ENCODE measurements at places on chromosomes 6 and 20.

- no peak for DNase-seq
Observed at GRCh38 chr20:30485331-30486102, 771.9 kb upstream of the DEFB115 start.

DNA sequence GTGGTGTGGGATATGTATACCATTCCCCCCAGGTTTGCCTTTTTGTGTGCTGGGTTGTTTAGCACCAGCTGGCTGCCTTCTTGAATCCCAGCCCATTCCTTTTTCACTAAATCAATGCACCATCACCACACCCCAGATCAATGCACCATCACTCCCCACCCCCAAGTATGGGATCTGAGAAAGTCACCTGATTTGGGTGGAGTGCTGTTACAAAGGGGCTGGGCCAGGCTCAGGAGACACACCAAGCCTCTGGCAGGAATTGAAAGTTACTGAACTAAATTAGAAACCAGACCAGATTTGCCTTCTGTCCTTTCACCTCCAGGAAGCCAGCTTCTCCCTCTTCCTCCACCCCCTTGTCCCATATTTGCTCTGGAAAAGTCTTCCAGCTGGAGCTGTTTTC, 19.6 kb upstream of the PKHD1 start:
- DNase-seq, result no peak

DNA sequence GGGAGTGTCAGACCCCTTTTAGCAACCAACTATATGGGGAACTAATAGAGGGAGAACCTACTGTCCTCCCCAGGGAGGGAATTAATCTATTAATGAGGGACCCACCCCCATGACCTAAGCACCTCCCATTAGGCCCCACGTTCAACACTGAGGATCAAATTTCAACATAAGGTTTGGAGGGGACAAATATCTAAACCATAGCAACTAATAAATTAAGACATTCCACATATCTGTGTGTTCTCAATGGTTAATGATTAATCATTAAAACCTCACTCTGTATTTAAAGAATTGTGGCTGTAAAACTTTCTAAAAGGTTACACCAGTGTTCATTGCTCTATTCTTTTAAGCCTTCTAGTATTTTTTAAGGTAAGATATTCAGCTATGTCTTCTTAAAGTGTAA, 500.4 kb upstream of the SULF2 start:
- DNase-seq, result no peak

GRCh38 chr20:16563066-16563806, 10.0 kb downstream of the KIF16B start:
- DNase-seq, result no peak

DNA sequence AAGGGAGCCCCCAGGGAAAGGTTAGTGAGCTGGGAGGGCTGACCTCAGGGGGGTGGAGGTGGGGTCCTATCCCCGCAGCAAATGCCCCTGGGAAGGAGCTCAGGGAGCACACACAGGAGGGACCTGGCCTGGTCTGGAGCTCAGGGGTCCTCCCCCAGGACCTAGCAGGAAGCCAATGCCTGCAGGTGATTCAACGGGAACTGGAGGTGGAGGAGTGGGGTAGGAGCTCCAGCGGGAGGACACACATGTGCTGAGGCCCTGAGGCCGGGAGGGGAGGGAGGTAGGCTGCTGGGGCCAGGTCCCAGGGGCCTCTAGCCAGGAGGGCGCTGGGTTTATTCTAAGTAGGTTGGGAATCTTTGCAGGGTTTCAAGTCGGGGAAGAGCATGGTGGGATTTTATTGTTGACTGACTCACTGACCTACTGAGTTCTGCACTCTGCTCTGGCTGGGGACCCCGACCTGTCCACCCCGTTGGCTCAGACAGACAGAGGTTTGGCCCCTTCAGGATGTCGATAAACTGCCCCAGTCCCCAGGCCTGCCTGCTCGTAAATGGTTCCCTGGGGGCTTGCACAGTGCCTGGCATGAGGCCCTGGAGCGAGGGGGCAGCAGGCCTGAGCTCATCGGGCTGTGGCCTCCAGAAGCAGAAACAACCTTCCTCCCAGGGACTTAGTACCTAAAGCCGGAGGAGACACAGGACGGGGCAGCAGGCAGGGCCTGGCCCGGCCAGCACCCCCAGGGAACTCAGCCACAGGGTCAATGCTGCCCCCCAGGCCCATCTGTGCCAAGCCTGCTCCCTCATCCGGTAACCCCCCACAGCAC, 62.3 kb downstream of the RIPOR3 start:
- no peak for DNase-seq

GRCh38 chr20:58652606-58653294, 1.7 kb downstream of the STX16 start:
- no peak for DNase-seq

- no peak for DNase-seq
Observed at GRCh38 chr20:34040300-34040995, 46.7 kb downstream of the RALY start.

GRCh38 chr6:75353644-75354043, 69.1 kb upstream of the TMEM30A start:
- DNase-seq, result no peak

DNA sequence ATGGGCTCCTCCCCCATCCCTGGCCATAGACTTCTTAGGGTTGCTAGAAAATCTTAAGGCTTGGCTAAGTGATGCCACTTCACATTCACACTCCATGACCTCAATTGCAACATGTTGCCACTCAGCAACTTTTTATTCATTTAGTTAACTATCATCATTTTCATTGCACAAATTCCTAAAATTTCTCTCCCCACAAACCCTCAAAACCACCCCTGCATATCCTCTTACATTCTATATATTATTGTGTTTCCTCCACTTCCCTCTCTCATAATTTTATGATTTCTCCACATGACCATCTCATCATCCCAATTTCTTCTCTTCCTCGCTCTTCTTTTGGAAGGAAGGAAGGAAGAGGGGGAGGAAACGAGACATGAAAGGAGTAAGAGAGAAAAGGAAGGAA, 436.0 kb downstream of the HACE1 start:
- no peak for DNase-seq

DNA sequence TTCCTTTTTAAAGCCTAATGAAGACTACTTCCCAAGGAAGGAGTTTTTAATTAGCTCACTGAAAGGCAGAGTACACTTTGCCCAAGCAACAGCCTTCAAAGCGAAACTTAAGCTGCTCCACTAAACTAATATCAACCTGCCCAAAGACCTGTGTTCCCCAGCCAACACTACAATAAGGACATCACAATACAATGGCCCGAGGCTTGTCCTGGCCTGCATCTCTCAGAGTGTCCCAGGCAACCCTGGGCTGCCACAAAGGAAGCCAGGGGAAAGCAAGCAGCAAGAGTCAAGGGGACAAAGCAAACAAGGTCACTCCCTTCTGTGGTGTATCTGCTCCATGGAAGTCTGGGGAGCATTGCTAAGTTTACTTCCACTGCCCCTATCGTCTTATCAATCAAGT, 52.3 kb downstream of the PIGU start:
- no peak for DNase-seq

DNA sequence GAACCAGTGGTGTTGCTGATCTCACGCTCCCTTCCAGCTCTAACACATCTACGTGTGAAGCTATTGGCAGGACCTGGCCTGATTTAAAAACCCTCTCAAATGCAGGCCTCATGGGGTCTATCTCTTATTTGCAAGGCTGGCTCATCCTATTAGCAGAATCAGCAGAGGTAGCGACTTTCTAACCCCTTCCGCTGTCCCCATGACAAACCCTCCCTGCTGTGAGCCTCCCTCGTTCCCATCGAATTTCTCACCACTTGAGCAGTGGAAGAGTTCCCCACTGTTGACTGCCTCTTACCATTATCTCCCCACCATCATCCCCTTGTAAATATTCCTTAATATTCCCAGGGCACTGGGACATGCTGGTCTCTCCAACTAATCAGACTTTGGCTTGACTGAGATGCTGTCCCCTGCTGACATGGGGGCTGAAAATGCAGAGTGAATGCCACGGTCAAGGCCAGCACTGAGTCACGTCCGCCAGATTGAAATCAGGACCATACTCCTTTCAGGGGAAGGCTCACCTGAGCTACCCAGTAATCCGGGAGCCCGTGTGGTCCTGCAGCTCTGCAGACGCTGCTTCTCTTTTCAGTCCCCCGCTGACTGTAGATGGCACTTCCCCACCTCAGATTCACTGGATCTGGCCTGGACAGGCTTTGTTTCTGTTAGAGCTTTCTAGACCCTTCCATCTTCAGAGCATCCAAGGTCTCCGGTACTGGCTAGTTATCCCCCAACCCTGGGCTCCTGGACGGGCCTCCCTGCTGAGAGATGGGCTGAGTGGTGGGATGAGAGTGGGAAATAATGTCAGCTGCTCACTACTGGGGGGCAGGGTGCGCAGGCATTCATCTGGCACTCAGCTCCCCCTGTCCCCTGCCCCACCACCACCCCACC, 23.1 kb downstream of the AAR2 start:
- no peak for DNase-seq

- no peak for DNase-seq
Observed at GRCh38 chr20:13294522-13294921, 73.4 kb downstream of the ISM1 start.

GRCh38 chr20:57411406-57412283, 20.4 kb downstream of the RBM38 start:
- no peak for DNase-seq

- DNase-seq, result no peak
Observed at GRCh38 chr6:16434885-16435284, 196.5 kb downstream of the GMPR start.

- DNase-seq, result no peak
Observed at GRCh38 chr6:160737934-160738333, 35.9 kb downstream of the PLG start.

- no peak for DNase-seq
Observed at GRCh38 chr6:157787080-157787479, 36.0 kb upstream of the SNX9 start.

DNA sequence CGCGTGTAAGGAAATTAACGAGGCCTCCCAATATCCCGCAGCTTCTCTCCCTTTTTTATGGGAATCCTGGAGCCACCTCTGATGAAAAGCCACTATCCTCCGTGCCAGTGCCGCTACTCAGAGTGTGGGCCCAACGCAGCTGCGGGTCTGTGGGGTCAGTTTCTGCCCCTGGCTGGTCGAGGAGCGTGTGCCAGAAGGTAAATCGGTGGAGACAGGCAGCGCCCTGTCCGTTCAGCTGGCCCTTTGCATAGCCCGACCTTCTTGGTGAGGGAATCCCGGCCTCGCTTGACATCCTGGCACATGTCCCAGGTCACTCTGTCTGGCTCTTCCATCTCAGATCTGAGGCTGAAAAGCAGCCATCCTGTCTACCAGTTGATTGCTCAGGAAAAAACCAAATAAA, 4.6 kb downstream of the THBS2 start:
- no peak for DNase-seq

DNA sequence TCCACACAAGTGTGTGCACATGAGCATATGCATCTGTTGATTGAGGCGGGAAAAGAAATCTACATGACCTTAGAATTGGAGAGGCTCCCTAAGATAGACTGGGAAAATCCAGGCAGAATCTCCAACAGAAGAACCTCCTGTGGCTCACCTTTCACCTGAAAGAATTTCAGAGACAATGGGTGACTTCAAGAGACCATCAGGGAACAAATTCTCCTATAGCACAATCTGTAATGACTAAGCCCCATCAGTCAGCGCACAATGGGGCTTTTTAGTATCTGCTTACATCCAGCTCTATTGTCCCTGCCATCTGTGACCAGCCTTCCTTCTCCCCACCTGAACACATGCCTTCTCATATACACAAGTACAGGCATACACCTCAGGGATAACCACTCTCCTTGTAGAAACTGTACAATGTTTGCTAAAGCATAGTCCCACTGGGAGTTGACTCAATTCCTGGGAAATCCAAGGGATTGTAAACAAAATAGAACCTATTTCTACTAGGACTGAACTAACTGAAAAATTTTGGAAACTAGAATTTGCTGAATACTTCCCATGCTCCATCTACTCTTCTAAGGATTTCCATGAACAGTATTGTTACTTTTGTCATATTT, 150.8 kb upstream of the STXBP5 start:
- no peak for DNase-seq

DNA sequence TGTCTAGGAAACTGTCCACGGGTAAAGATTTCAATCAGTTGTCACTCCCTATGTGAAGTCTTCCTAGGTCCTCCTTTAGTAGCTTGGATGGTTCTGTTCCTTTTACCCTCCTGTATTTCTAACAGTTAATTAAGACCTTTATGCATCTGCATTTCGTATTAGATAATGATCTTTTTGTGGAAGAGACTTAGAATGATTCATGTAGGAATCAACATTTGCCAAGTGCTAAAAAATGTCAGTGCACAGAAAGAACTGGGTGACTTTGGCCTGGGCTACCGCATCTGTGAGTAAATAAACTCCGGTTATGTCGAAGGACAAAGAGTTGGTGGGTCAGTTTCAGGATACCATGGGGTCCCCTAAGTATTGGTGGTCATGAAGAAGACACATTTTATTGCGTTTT, 918.0 kb downstream of the TFAP2A start:
- DNase-seq, result no peak

DNA sequence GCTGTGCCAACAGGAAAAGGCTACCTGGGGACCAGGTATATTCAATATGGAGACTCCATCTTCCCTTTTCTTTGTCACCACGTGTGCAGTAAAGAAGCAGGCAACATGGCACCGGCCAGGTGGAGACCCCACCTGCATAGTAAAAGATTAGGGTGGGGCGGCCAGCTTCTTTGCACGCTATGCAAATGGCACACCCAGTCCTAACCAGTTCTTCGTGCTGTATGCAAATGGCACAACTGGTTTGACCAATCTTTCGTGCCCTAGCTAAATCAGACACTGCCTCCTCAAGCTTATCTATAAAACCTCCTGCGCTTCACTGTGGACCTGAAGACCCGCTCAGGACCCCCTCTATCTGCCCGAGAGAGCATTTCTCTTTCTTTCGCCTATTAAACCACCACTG, 88.8 kb upstream of the EZR start:
- no peak for DNase-seq

DNA sequence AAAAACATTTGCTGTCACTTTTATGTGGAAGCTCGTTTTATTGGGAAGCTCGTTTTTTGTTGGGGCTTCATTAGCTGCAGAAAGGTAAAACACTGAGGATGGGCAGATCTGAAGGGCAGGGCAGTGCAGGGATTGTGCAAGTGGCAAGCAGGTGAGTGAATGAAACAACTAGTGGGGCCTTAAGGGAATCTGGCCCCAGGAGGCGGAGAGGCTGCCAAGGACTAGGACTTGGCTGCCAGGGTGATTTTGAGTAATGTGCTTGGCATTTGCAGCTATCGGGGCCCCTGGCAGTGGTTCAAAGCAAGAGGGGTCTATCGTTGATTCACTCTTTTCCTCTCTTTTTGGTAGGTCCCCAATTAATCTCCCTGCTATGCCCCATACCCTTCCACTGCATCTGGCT, 11.5 kb downstream of the IL22RA2 start:
- DNase-seq, result no peak

DNA sequence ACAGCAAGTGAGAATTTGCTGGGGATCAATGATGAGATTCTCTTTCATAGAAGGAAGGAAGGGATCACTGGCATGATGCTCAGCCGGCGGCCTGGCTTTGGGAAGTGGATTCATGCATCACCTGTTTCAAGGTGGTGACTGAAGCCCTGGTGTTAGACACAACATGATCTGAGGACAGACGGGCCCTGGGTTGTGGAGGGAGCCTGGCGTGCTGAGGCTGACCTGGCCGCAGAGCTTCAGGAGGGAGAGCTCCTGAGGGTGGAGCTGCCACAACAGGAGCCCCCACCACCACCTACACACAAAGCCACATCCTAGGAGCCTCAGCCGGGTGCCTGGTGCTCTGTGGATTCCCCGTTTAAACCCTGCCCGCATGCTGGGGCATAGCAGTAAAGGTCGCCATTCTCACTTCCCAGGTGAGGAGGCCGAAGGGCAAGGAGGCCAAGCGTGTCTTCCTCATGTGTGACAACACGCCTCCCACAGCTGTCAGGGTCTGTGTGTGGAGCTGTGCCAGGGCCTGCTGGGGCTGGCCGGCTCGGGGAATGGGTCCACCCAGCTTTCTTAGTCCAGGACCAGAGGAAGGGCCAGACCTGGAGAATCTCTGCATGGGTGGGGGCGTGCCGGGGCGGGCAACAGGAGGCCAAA, 107.0 kb downstream of the ERMARD start:
- no peak for DNase-seq
